ENCODE measurements at places on chromosomes 1 and 21. TPM values are rescaled to one million over a fixed set of nuclear protein-coding genes. Genes with fewer than 3 reads are reported as not detected.

Gene SLAMF9
- total RNA-seq = 2.0 TPM

Gene GJA5
- 2.2 TPM for total RNA-seq

Gene SPATA45
- total RNA-seq = 3.2 TPM

DNA sequence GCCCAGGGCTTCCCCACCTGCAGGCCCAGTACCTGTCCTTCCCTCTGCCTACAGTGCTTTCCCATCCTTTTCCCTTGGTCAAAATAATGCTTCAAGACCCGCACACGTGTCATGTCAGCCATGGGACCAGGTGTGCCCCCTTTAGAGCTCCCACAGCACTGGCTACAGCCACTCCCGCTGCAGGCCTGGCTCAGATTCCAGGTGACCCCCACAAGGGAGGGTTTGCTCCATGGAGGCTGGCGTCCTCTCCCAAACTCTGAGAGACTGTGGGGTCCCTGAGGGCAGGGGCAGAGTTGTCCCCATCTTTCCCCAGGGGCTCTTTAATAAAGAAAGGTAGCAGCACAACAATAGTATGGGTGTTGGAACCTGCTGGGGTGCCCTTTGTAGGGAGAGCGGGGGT is 66.4 kb upstream of the RUNX3 start:
- DNase-seq = no peak

DNA sequence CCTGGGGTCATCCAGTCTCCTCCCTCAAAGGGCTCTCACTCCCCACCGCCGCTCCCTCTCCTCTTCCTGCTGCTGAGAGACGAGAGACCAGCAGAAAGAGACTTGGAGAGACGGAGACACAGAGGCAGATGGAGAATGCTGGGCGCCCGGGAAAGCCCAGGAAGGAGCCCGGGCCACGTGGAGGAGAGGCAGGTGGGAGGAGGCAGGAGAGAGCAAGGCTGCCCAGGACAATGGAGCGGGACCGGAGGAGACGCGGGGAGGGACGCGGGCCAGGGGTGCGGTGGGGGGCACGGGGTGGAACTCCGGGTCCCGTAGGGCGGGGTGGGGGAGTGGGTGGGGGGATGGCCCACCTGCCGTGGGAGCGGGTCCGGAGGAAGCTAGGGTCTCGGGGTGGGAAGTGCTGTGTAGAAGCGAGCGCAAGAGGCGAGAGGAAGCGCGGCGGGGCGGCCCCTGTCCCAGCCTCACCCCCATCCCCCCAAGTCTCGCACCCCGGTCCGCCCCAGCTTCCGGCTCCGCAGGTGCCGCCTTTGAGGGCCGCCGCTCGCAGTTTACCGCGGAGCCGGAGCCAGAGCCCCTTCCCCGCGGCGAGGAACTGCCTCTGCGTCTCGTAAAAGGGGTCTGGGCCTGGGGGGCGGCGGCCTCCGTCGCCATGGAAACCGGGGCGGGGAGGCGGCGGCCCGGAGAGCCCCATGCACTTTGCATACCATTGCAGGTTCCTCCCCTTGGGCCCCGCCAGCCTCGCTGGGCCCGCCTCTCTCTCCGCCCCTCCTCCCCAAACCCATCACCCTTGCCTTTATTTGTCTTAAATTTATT is 11.7 kb upstream of the EPHA2 start:
- DNase-seq = peak; percentile 62

DNA sequence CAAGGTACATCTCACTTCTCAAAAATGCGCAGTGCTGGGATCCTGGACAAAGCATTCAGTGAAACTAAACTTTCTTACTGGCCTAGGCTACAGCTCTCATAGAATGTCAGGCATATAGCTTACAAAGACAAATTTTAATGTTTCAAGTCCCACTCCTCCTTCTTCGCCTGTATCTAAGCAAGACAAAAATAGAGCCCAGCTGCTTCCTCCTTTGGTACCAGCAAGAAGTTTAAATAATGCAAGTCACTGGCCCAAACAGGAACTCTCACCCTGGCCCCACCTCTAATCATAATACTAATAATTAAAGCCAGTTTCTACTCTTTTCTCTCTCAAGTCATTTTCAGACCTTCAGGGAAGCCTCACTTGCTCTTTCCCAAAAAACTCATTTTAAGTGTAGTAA is 1267.9 kb downstream of the MRPL39 start:
- no peak for DNase-seq

DNA sequence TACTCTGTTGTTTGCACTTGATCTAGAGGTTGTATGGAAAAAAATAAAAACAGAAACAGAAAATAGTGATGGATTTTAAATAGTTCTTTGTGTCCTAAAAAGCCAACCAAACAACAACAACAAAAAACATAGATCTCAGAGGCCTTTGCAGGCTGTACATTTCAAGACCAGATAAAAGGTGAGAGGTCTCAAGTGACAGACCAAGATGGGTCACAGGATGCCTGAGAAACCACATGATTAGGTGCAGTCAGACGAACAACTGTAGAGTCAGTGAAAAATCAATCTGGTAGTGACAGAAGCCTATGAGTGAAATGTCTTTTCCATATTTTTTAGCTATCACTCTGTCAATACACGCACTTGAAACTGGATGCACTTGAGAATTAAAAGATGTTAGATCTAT is 193.5 kb upstream of the SAMSN1 start:
- DNase-seq = no peak

GRCh38 chr1:12019858-12020509 is 686 bp downstream of the MIIP start:
- no peak for DNase-seq

DNA sequence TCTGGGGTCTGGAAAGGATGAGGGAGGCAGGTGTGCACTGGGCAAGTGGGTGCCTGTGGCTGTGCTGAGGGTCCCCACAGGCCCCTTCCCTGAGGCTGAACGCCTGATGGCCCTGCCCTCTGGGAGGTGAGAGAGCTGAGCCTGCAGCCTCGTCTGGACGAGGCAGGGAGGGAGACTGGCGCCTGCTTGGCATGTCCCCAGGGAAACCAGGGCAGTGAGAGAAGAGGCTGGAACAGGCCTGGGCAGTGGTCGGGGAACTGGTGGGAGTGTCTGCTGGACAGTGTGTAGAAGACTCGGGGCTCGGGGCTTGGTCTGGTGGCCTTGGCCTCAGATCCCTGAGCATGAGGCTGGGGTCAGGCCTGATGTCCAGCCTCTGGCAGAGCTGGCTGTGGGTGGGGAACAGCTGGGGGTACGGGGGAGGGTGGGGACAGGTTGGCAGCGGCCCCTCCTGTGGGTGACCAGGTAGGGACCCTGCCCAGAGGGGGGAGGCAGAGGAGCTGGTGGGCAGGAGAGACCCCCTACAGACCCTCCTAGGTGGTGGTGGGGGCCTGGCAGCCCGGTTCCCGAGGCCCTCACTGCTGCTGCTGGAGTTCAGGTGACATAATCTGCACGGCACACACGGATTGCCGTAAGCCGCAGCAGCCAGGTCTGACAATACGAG is 30.8 kb upstream of the PLCH2 start:
- no peak for DNase-seq

GRCh38 chr1:172627702-172628101 is 31.2 kb upstream of the FASLG start:
- DNase-seq = no peak

DNA sequence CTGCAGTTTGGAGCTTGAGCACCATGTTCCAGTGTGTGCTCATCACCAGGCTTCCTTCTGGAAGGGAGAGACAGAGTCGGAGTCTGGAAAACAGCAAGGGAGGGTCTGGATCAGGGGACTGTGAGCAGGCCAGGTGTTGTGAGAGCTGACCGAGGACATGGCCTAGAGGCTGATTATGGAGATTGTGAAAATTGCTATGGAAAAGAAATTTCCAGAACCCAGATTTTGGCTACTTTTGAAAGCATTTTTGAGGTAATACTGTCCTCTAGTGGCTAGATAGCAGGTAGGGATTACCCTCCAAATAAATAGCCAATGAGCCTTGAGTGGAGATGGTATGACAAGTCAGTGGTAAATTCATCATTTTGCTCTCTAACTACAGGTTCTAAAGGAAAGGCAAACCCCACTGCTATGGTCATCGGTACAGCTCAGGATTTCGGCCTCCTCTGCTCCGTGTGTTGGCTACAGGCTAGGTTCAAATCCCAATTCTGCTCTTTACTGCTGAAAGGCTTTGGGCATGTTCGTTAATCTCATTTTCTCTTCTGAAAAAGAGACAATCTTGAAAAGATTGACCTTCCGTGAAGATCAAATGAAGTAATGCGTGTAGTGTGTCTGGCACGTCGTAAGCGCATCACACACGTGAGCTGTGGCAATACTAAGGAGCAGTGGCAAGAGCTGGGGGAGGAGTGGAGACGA is 1.0 kb upstream of the HAO2 start:
- no peak for DNase-seq

- DNase-seq = no peak
These were observed 7.1 kb downstream of the FAM89A start for GRCh38 chr1:231032963-231033362.

DNA sequence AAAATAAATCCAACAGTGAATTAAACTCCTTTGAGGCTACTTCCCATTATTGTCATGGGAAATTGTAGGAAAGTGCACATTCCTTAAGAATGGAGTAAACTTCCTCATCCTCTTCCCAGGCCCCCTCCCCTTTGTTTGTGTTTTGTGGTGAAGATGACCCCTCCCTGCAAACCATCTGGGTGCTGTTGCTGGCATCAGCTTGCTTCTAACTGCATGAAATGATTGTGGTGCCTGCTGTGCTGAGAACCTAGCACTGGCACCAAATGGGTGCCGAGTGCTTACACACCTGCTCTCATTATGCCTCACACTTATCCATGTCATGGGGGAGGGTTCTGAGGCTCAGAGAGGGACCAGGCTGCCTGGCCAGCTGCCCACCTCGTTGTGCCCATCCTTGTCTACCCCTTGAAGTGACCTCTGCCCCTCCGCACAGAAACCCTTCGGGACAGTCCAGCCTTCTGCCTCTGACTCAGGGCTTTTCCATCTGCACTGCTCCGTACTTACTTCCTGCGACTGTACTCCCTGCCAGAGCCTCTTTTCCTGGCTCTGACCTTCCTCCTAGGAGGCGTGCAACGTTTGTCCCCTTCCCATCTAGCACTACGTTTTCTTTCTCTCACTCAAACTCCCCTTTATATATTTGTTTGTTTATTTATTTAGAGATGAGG is 30.6 kb downstream of the CAPN2 start:
- no peak for DNase-seq

Data from testis (tissue), 5 donors.